Umbilical cord (tissue), 2 donors: ENCODE measurements at places on chromosomes 2 and 18. TPM values are rescaled to one million over a fixed set of nuclear protein-coding genes. Genes with fewer than 3 reads are reported as not detected.

DNA sequence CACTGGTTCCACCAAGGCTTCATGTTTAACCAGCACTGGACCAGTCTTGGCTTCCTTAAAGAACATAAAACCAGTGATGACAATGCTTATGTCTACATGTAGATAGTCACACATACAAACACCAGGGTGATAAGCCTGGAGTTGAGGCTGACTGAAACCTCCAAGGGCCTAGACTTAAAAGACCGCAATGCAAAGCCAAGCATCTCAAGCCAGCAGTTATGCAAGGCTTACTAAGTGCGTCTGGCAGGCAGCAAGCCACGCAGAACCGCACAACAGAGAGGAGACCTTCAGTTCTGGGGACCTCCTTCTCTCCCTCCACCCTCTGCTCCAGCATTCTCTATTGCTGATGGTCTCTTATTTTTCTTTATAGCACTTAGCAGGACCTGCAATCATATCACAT, 63.2 kb upstream of the ACAA2 start:
- peak; percentile 1 for DNase-seq

DNA sequence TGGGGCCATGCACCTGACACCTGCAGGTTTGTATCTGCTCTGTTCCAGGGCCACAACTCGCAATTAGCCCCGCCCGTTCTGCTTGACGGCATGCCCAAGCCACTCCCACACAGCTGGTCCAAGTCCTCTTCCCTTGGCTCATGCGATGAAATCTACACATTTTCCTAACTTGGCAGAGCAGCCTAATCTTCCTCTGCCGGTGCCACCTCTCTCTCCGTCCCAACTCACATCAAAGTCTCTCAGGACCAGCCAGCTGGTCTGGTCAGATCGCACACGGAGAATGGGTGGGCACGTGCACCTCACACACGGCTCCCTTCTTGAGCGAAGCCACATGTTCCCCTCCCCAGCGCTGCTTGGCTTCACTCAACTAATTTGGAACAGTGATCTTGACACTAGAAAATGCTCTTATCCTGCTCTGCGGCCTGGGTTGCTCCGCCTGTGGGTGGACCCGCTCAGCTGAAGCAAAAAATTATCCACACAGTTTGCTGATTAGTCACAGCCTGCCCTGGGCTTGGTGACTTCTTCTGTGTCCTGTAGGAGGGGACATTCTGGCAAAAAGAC, 176.7 kb downstream of the NRP2 start:
- DNase-seq, result no peak

DNA sequence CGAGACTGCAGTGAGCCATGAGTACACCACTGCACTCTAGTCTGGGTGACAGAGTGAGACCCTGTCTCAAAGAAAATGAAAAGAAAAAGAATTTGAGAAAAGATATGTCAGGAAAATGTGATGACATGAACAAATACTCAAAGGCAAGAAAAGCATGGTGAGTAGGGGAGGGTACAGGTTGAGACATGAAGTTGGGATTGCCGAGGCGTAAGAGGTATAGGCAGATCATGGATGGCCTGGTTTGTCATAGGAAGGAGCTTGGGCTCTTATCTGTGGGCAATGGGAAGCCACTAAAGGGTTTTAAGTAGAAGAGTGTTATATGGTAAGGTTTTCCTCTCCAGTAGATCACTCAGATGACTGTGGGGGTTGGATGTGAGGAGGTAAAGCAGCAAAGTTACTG, 32.3 kb downstream of the SPAST start:
- DNase-seq, result no peak

DNA sequence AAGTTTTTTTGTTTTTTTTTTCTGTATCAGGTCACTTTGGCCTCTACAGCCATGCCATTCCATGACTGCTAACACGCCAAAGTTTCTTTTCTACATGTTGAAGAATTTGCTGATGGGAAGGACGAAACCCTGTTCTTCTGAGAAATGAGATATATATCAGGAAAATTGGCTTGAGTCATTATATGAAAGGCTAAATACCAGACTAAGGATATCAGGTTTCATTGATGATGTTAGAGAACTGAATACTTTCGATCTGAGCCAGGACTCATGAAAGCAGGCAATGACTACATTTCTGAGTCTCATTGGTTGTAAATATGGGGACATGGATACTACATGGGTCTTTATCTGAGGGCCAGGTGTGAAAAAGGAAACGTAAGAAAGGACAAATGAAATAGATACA, 181.4 kb downstream of the OSR1 start:
- no peak for DNase-seq

- no peak for DNase-seq
Observed at GRCh38 chr2:232983669-232984140, 29.4 kb downstream of the NGEF start.

LCT gene
- total RNA-seq, result 1.7 TPM

DUSP2 gene
- 28.9 TPM for total RNA-seq

GALR1 gene
- total RNA-seq, result 3.6 TPM
